IMR-90 (cell line): ENCODE measurements at places on chromosomes 3 and 15. TPM values are rescaled to one million over a fixed set of nuclear protein-coding genes. Genes with fewer than 3 reads are reported as not detected.

DNA sequence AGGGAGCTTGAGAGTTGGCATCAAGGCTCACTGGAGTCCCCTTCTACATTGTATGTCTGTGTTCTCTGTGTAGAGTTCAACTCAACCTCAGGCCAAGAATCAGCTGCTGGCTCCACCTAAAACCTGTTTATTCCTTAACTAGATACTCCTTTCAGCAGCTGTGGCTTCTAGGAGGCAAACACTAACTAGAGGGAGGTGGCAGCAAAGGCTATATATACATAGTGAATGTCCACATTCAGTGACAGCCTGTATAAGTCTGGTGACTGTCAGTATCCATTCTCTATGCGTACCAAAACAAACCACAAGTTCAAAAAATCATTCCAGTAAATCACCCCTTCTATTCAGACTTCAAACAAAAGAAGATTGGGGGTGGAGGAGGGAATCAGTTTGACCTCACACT is 184.3 kb downstream of the CDIN1 start:
- no peak for DNase-seq

- no peak for DNase-seq
Observed at GRCh38 chr3:108044699-108045098, 46.1 kb downstream of the CD47 start.

DNA sequence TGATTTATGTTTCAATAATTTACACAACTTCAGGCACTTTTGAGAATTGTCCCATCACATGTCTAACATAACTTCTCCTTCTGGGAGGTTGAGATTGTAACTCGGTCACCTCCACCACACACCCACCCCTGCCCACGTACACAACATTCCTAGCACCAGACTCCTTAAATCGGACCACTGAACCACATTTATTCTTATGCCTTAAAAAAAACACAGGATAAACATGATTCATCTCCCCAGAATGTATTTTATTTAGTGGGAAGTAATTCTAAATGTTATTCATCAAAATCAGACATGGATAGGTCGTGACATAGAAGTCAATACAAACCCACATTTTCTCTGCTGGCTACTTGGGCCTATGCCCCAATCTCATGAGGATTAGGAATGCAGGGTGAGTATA is 3.0 kb downstream of the SNTN start:
- peak; percentile 56 for DNase-seq

DNA sequence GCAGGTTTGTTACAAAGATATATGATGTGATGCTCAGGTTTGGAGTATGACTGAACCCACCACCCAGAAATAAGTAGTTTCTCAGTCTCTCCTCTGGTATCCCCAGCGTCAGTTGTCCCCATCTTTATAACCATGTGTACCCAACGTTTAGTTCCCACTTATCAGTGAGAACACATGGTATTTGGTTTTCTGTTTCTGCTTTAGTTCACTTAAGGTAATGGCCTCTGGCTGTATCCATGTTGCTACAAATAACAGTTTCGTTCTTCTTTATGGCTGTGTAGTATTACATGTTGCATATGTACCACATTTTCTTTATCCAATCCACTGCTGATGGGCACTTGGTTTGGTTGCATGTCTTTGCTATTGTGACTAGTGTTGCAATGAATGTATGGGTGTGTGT is 132.3 kb downstream of the LMLN start:
- DNase-seq: no peak

GRCh38 chr3:117473981-117474538 is 764.5 kb downstream of the TUSC7 start:
- no peak for DNase-seq

DNA sequence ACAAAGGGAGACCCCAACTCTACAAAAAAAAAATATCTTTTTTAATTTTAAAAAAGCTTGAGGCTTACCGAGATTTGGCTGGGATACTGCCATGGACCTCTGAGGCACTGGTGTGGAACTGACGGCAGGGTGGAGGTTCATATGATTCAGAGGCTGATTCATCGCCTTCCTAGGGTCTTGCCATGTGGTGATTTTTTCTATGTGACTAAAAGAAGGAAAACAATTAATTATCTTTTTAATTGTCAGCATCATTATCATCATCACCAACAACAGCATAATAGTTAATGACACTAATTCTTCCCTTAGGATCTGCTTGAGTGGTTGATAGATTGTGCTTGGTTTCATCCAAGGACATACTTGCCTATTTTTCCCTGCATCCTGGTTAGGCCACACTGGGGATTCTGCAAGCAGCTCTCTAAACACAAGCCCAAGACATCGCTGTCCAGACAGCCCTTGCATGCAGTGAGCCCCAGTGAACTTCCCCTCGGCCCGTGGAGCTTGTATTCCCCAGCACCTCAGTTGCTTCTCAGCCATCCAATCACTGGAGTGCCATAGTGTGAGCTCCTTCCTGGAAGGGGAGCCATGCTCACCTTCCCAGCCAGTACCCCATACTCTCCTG is 84.9 kb downstream of the WWTR1 start:
- DNase-seq: peak; percentile 85

DNA sequence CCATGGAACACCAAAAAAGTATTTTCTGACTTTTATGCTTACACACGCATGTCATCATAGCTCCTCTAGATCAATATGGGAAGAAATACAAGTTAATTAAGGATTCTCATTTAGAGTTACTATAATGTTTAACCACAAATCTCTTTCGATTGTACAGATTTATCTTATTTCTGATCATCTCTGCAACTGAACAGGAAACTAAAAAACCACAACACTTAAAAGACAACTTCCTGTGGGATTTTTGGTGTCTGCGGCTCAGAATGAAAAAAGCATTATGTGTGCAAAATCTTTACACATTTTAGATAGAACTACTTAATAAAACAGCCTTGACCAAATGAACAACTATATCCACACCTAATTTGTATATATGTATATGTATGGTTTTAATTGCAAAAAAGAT is 3.0 kb upstream of the TJP1 start:
- no peak for DNase-seq

- no peak for DNase-seq
Observed at GRCh38 chr3:55069950-55070349, 142.1 kb upstream of the LRTM1 start.

GRCh38 chr3:173993299-173993698 is 595.8 kb downstream of the NLGN1 start:
- DNase-seq: peak; percentile 58

DNA sequence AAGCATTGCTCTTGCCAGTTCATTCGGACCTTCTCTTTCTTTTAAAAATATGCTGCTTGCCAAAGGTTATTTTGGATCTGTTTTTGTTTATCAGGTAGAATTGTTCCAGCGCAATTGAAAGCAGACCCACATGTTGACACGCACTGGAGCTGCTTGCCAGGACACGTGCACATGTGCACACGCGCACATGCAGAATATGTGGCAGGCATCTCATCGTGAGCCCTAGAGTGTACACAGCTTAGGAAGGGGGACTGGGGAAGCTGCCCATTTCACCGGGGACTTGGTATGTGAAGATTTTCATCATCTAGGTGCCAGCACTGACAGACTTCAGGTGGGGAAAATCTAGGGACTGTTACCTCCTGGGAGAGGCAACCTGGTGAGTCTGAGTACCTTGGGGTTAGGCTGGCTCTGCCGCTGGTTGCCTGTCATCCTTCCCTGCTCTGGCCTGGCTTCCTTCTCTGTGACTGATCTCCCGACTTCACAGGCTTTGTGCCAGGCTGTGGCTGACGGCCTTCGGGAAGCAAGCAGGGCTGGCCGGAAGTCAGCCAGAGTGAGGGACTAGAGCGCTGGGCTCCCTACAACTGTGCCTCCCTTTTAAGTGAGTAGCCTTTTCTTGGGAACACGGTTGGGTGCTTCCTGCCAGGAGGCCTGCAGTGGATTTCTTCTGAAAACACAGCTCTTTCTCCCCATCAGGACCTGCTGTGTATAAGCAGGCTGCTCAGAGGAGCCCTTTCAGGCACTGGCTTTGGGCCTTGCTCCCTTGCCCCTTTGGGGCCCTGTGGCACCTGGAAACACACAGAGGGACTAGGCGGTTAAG is 129.3 kb downstream of the EEFSEC start:
- DNase-seq: peak; percentile 50

DNA sequence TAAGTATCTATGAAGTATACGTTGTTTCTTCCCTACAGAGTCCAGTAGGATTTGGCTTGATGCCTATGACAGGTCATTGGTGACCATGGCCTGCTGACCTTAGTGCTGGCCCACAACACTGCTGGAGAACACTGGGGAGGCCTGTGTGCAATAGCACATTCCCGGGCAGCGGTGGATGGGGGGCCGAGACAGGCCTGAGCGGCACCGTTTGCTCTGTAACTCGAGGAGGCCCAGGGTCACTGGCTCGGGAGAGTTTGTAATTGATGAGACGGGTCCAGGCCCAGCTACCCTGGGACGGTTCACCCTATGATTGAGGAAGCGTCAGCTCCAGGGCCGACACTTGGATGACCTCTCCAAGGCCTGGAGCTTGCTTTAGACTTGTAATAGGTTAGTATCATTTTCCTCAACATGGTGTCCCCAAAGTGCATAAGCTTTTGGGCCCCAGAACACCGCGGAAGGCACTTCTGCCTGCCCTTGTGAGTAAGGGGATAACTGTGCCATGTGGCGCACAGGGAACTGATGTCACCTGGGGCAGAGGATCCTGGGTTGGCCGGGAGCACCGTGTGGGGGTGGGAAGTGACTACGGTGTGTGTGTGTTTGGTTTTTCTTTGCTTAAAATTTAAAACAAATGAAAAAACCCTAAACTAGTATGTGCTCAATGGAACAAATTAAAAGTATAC is 12.0 kb downstream of the TRPM1 start:
- DNase-seq: no peak

GRCh38 chr3:168284728-168285127 is 189.0 kb upstream of the GOLIM4 start:
- DNase-seq: no peak

DNA sequence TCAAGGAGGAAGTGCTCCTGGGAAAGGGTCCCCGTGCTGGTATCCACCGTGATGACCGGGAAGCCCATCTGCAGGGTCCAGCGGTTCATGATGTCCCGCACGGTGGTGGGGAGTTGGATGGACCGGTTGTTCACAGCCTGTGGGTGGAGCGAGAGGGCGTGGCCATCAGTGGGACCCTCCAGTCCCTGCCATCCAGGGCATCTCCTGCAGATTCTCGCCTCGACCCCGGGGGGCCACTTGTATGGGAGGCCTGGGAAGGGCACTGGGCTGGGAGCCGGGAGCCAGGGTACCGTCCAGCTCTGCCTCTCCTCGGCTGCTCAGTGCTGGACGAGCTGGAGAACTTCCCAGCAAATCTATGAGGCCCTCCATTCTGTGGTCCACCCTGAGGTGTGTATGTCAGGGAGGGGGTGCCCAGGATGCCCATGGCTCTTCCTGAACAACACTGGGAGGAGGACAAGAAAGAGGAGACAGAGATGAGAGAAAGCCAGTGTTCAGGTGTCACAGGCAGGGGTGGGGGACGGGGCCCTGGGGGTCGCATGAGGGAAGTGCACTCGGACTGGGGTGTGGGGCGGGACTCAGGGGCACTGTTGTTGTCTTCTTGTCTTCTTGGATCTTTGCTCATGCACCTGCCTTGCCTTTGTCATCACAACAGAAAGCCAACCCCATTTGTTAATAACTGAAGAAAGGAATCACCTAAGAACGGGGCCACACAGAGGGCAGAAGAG is 13.0 kb downstream of the ANPEP start:
- DNase-seq: no peak

GRCh38 chr3:62538691-62539356 is 165.5 kb upstream of the FEZF2 start:
- no peak for DNase-seq

- DNase-seq: peak; percentile 47
Observed at GRCh38 chr3:182973047-182973446, 7.3 kb downstream of the DCUN1D1 start.

DNA sequence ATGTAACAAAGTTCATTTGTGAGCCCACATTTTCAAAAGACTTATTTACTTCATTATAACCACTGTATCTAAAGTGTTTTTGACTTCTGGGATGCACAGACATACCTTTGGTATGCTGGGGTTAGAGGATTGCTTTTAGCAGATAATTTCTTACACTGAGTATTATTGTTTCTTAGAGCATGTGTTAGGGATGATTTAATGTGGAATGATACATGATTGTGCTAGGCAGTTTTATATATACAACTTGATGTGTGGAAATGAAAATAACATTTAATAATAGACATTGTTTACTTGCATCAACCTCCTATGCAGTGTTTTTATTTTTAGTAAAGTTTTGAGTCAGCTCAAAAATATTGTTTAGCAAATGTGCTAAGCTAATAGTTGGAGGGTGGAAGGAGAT is 3.4 kb downstream of the KIF23 start:
- peak; percentile 33 for DNase-seq

DNA sequence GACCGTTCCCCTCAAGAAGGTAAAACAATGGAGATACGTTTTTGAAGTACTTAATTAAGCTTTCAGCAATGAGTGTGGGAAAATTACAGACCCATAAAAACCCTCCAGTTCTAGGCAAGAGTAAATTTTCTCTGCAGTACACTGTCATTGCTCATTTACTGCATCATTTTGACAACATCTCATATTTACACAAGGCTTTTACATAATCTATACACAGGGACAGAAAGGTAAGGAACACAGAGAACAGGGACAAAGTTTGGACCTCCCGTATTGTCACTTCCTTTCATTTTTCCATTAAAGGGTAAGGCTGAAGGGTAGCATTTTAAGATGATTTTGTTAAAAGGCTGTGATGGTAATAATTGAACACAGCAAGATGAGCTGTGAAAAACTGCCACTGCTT is 7.4 kb upstream of the HGD start:
- DNase-seq: no peak

GRCh38 chr15:48309740-48310139 is 21.5 kb upstream of the DUT start:
- no peak for DNase-seq

- no peak for DNase-seq
Observed at GRCh38 chr3:147851062-147851461, 441.9 kb downstream of the ZIC1 start.

DNA sequence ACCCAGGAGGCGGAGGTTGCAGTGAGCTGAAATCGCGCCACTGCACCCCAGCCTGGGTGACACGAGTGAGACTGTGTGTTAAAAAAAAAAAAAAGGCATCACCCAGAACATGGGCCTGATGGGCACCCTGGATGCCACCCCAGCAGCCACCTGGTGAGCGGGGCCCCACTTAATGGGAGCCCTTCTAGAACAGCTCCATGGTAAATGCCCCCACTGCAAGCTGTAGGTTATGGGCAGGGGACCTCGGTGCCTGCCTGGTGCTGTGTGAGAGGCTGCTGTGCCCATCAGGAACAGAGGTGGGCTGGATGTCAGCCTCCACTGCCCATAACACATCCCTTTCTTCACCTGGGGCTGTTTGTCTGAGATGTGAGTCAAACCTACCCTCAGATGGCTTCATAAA is 156.2 kb upstream of the MEF2A start:
- DNase-seq: no peak

- no peak for DNase-seq
Observed at GRCh38 chr3:113485161-113485609, 29.8 kb downstream of the SPICE1 start.

ZNF619 gene
- 4.2 and 4.8 TPM in 2 replicates for total RNA-seq

CFAP100 gene
- not detected in 2 replicates for total RNA-seq

TPRA1 gene
- 15.3 and 17.9 TPM in 2 replicates for total RNA-seq

TRAT1 gene
- not detected in 2 replicates for total RNA-seq

CSK gene
- total RNA-seq: 10.8 and 13.6 TPM in 2 replicates

ANKUB1 gene
- total RNA-seq: not detected in 2 replicates

MASP1 gene
- 13.1 TPM in 2 replicates for total RNA-seq

CLEC3B gene
- total RNA-seq: 1.9 and 3.6 TPM in 2 replicates

LAMB2 gene
- total RNA-seq: 179 and 213 TPM in 2 replicates

SPINK8 gene
- total RNA-seq: not detected in 2 replicates

SLC28A2 gene
- not detected in 2 replicates for total RNA-seq

BFSP2 gene
- total RNA-seq: not detected in 2 replicates

GRAMD1C gene
- 5.0 and 9.4 TPM in 2 replicates for total RNA-seq

FANCD2 gene
- 18.9 and 19.7 TPM in 2 replicates for total RNA-seq

ZDHHC19 gene
- total RNA-seq: not detected in 2 replicates

C3orf85 gene
- not detected in 2 replicates for total RNA-seq
